ENCODE measurements at places on chromosomes 5 and 9.

GRCh38 chr9:101463397-101463796 lies 27.8 kb upstream of the ALDOB start:
- DNase-seq, result no peak

- DNase-seq, result no peak
Measured at GRCh38 chr5:111976705-111977435, 219.9 kb upstream of the NREP start.

DNA sequence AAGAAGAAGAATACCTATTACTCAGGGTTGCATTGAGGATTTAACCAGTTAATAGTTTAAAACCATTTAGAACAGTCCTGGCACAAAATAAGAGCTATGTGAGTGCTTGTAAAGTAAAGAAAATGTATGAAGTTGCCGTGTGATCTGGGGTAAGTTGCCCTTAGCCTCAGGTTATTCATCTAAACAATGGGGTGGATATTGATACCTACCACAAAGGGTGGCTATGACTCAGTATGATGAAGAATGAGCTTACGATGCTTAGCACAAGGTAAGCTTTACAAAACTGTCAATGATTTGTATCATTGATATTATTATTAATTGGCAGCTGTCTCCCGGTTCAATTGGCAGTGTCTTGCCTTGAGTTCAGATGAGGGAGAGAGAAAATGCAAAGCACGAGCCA lies 149.4 kb upstream of the PITX1 start:
- no peak for DNase-seq

GRCh38 chr5:179906294-179906794 lies 1.4 kb downstream of the TBC1D9B start:
- no peak for DNase-seq

DNA sequence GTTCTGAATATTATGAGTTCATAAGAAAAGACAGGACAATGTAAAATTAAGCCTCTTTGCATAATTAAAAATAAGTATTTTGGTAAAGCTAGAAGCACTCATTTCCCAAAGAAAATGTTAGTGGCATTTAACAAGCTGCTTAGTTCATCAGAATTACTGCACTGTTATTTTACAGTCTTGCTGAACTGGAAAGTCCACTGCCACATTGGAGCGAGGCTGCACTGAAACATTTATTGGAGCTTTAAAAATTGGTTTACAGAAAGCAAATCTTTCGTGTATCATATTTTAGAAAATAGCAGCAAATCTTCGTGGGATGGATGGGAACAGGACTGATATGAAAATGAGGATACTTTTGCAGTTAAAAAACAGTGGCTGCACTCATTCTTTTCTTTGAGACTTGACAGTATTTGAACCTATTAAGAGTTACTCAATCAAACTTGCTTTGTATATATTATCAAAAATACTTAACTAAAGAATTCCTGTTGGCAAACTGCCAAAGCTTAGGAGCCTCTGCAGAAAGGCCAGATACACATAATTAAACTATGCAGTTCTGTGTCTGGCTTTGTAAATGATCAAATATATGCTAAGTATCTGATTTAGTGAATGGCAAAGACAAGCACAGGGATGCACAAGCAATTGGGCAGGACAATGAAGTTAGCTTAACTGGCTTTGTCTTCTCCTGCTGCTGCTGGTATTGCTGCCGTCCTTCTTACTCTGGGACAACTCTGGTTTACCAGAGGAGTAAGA lies 16.5 kb upstream of the FBXL7 start:
- no peak for DNase-seq

DNA sequence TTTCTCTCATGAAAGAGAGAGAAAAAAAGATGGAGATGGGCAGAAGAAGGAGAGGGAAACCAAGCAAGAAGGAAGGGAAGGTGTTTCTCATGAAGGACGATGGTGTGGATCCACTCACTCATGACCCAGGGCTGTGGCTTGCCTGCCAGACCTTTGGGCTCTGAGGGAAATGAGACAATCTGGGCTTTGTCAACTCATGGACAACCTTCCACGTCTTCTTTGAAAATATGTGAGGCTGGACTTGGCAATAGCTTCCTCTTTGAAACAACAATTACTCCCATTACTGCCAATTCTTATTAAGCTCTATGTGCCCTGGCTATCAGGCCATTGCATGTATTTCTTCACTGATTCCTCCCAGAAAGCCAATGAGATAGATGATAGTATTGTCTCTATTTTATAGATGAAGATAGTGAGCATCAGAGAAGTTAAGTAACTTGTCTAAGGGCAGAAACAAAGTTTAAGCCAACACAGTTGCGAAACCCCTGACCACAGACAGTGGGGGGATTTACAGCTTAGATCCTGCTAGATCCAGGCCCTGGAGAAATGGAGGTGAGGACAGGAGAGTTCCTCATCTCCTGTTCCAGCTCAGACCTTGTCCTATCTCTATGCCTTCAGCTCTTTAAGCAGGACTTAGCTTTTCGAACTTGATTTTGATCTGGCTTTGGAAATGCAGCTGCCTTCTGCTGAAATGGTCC lies 132.4 kb downstream of the GCNT1 start:
- no peak for DNase-seq

GRCh38 chr9:126471084-126471624 lies 142.6 kb upstream of the LMX1B start:
- peak; percentile 60 for DNase-seq

DNA sequence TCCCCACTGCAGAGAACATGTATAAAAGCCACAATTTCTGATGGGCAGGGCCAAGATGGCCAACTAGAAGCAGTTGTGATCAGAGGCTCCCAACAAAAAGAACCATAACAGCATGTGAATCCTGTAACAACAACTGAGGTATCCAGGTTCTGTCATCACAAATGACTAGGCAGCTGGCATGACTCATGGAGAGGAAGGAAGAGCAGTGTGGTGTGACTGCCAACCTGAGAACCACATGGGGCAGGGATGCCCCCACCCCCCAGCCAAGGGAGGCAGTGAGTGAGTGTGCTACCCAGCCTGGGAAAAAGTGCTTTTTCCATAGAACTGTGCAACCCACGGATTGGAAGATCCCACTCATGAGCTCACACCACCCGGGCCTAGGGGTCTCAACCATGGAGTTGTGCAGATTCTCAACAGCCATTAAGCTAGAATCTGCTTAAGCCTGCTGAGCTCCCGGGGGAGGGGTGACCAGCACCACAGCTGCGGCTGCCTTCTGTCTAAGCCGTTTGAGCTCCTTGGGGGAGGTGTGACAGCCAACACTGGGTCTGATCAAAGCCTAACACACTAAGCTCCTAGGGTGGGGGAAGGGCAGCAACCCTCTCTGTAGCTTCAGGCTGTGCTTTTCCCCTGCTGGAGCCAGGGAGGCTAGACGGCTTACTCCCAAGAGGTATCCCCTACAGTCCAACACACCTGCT lies 80.1 kb upstream of the DMAC1 start:
- no peak for DNase-seq

- no peak for DNase-seq
Measured at GRCh38 chr9:93172666-93173364, 11.1 kb upstream of the WNK2 start.

All from CD4-positive, alpha-beta T cell (primary cell).